Mesothelial cell of epicardium (in vitro differentiated cells): ENCODE measurements at places on chromosomes 16 and 17. TPM values are rescaled to one million over a fixed set of nuclear protein-coding genes. Genes with fewer than 3 reads are reported as not detected.

DNA sequence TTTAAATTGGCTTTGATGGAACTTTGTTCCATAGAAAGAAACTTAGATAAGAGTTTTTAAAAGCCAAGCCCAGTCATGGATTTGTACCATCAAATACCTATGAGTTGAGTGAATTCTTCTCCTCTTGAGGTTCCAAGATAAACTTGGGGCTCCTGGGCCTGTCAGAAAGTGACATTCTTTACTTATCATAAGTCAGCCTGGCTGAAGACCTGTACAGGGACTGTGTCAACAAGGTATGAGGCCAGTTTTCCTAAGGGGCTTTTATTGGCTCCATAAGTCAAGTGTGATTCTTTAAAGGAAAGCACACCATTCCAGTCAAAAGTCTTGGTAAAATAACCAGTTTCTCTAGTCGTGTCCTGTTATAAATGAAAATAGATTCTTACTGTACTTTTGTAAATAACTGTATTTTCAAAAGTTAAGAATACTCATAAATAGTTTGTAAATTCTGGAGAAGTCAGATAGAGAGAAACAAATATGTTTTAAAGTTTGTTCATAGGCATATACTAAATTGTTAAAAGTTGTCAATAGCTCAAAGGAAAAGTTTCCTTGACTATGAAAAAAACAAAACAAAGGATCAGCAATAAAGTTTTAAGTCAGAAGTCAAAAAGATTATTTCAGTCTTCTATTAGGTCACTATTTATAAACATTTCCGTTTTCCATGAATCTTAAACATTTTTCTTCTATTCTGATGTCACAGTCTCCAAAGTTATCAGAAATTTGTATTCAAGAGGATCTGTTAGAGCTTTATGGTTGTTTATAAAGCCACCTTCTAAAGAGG, 22.5 kb upstream of the MYO1D start:
- no peak overlapping the region for H3K4me3 ChIP-seq
- no peak overlapping the region for H3K27ac ChIP-seq
- no peak for DNase-seq
- no peaks in the 10 kb centered on the region for H3K27me3 ChIP-seq

DNA sequence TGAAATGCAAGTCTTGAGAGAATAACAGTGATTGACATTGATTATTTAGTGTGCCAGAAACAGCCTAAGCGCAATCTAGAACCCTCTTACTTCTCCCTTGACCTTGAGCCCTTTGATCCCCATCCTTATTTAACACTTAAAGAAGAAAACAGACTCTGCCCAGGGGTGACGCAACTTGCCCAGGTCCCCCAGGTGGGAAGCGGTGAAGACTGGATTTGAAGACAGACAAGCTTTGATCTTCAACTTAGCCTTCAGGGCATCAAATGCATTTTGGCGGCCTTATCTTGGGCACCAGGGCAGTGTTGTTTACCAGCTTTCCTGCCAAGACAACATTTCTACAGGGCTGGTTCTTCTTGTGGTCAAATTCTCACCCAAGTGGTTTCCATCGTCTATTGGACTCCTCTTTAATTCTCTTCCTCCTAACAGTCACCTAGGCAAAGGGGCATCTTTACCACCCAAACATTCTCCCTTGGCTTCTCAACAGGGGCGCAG, 8.9 kb upstream of the CIITA start:
- no peak overlapping the region for H3K4me3 ChIP-seq
- H3K36me3 ChIP-seq: no peaks in the 10 kb centered on the region
- H3K4me1 ChIP-seq: no peaks in the 10 kb centered on the region
- DNase-seq: no peak

- no peak for DNase-seq
- H3K4me1 ChIP-seq: peaks cover 15% of the 10 kb centered on the region
- H3K4me3 ChIP-seq: no peak overlapping the region
- H3K27ac ChIP-seq: no peak overlapping the region
These were observed 111.4 kb upstream of the DNAH9 start for GRCh38 chr17:11486868-11487310.

The NPIPA2 gene
- 11.2 to 17.9 TPM (median 11.5 TPM) in 3 replicates for total RNA-seq

The TTC19 gene
- total RNA-seq: 38.5 to 41.7 TPM (median 39.7 TPM) in 3 replicates

The KCNJ18 gene
- not detected in 3 replicates for total RNA-seq
